ENCODE measurements at places on chromosomes 11 and 22.

DNA sequence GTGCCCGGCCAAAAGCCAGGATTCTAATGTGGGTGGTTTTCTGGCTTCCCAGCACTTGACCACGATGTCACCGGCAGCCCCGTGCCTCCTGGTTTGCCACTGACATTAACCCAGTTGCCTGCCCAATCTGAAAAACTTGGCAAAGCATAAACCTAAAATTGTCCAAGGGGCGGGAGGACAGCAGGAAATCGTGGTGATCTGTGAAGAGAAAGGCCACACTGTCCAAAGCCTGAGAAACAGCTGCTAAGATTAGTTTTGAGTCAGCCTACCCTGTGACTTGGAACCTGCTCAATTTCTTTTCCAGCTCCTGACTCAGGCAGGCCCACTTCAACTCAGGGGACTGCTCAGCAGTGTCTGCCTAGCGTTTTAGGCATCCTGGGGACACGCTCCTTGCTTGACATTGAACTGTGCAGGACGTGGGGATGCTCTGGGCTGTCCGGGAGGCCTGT is 8.2 kb upstream of the F2 start:
- DNase-seq: peak; percentile 83

DNA sequence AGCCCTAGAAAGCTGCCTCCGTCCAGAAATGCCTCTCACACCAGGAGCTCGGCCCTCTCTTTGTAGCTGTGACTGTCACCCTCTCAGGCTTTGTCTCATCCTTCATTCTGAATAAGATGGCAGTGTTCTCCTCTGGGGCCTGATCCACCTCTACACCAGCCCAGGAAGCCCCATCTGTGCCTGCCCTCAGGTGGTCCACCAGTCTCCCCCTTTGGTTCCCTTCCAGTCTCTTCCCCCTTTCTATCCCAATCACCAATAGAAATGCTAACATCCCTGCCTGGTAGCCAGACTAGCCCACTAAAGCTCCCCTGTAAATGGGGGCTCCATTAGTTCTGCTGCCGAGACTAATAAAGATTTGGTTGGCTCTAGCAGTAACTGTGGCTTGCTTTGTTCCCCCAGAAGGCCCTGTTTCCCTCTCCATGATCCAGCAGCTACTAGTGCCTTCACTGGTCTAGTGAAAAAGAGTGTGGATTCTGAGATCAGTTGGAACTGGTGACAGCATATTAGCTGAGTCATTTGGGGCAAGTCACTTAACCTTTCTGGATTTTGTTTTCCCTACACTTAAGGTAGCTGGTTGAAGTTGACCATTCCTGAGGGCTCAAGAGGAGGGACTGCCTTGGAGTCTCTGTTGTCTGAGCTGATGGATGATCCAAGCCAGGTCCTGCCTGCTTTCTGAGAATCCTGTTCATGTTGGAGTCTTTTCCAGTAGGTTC is 16.2 kb downstream of the PLEKHB1 start:
- no peak for DNase-seq

GRCh38 chr11:17986007-17986710 is 26.7 kb downstream of the SERGEF start:
- no peak for DNase-seq

- DNase-seq: no peak
Measured at GRCh38 chr11:83840326-83840725, 554.2 kb upstream of the CCDC90B start.

DNA sequence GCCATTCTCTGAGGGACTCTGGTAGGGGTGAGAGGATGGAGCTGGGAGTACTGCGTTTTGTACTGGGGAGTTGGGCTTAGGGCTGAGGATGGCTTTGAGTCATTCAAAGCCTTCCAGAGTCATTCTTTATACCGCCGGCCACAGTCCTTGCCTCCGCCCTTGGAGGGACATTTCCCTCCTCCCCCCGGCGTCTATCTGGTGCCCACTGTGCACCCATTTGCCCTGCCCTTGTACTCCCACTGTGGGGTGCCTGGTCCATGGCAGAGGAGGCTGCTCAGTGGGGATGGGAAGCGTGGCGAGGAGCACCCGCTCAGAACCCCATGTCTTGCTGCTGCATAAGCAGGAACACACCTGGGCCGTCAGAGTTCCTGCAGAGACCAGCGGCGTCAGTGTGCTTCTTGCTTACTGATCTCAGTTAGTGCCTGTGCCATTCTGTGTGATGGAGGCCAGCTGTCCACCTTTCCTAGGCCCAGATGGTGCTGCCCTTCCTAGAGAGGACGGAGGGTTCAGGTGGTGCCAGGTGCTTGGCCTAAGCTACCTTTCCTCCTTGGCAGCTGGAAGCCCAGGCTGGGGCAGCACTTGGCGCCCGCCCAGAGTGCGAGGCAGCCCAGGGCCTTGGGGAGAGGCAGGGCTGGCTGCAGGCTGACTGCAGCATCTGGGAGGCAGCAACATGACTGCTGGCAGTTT is 23.3 kb upstream of the TMEM191C start:
- no peak for DNase-seq

DNA sequence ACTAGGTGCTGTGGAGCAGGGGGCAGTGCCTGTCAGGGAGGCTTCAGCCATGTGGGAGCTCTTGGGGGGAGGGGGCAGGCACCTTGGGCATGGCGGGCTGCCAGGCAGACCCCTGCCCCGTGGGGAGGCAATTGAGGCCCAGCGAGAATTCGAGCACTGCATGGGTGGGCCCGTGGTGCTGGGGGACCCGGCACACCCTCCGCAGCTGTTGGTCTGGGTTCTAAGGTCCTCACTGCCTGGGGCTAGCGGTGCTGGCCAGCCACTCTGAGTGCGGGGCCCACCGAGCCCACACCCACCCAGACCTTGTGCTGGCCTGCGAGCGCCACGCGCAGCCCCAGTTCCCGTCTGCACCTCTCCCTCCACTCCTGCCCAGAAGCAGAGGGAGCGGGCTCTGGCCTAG is 835.5 kb upstream of the CNTN5 start:
- no peak for DNase-seq

- DNase-seq: no peak
Measured at GRCh38 chr11:94544646-94545263, 1.0 kb downstream of the FUT4 start.

DNA sequence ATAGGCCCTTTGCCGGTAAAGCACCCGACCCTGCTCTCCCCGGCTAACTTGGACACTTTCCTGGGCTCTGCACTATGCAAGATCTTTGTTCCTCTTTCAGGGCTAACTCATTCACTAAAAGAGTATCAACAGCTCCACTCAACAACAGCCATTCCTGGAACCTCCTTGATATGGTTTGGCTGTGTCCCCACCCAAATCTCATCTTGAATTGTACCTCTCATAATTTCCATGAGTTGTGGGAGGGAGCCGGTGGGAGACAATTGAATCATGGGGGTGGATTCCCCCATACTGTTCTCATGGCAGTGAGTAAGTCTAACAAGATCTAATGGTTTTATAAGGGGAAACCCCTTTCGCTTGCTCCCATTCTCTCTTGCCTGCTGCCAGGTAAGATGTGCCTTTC is 330.0 kb downstream of the TENM4 start:
- no peak for DNase-seq

GRCh38 chr11:33634291-33634834 is 66.3 kb downstream of the C11orf91 start:
- DNase-seq: no peak

DNA sequence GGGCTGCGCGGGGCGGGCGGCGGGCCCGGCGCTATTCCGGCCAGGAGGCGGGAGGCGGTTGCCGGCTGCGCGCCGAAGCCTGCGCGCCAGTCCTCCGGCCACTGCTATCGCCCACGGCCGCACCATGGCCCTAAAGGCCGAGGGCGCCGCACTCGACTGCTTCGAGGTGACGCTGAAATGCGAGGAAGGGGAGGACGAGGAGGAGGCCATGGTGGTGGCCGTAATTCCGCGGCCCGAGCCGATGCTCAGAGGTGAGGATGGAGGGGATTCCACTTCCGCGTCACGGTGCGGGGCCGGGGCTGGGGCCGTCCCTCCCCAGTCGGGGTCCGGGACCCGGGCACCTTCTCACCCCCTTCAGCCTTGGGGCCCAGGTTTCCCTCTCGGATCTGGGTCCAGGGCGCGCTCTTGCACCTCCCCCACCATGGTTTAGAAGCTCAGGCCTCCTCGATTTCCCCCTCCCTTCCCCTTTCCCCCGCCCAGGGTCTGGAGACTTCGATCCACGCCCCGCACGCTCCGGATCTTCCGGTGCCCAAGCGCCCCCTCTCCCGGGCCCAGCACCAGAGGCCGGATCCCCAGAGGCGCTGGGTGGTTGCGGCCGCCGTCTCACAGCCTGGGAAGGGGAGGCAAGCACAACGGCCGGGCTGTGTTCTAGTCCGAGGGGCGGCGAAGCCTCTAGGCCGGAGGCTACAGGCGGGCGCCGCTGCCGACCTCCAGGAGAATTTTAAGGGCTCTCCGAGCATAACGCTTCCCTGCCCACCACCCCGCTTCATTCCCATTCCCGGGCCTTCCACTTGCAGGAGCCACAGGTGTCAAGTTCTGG is 517 bp downstream of the SPINDOC start:
- DNase-seq: no peak

DNA sequence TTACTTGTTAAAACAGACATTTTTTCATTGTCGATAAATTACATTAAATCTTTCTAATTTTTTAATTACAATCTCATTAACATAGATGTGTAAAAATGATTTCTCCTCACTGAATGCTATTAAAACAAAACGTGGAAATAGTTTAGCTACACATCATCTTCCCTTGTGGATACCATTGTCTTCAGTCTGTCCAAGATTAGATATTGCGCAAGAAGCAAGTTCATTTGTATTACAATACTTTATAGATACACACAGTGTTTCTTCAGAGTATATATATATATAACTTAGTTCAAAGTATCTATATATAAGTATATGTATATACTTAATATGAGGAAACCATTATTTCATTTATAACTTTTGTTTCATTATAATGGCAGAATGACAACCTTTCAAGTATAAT is 883.3 kb upstream of the CNTN5 start:
- no peak for DNase-seq

DNA sequence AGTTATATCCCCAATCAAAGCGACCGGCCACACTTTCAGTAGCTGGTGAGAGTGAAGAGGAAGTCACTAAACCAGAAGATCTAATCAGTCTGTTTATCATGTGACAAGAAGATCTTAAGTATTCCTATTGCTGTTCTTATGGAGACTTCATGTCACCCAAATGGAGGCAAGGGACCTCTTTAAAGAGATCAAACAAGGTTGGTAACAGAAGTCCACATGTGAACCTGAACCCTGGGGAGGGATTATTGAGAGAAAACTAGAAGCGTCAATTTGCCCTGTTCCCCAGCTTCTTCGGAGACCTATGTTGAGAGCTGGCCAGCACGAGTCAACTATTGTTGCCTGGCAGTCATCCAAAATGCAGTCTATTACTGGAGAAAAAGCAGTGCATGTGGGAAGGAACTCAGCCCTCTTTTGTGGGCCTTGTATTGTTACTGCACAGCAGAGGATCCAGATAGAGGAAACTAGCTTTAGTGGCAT is 76.9 kb upstream of the CTSC start:
- DNase-seq: no peak

DNA sequence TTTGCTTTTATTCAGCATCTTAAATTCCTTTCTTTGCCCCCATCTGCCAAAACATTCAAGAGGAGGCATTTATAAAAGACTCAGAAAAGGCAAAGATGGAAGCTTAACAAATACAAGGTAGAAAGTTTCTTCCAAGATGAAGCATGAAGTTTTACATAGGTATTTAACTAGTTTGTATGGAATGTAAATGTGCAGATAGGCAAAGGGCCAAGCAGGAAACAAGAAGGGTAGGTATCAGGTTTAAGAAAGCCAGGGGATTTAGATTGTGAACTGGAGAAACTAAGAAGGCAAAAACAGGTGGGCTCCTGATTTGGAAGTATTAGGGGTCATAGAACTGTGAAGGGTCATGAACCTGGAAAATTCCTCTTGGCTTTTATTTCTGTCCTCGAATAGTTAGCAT is 62.6 kb downstream of the PPP2R1B start:
- DNase-seq: no peak

DNA sequence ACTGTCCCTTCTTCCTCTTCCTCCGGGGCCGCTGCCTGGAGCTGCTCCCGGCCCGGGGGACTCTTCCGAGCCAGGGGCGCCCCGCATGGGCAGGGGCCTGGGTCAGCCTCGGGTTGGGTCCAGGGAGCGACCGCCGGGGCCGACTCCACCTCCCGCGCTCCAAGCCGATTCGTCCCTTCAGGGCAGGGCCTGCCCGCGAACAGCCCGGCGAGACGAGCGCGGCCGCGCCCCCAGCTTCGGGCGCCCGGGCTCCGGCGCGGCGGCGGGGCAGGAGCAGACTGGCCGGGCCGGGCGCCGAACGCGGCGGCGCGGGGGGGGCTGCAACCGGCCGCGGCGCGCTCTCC is at the start of gene LARGE1:
LARGE1 (minus strand) TSS at position 280 of the 344 bp plus-strand sequence.
- DNase-seq: no peak

GRCh38 chr11:133795088-133795487 is 50.2 kb downstream of the SPATA19 start:
- DNase-seq: no peak

GRCh38 chr22:27232077-27232476 is 569.5 kb downstream of the MN1 start:
- no peak for DNase-seq

DNA sequence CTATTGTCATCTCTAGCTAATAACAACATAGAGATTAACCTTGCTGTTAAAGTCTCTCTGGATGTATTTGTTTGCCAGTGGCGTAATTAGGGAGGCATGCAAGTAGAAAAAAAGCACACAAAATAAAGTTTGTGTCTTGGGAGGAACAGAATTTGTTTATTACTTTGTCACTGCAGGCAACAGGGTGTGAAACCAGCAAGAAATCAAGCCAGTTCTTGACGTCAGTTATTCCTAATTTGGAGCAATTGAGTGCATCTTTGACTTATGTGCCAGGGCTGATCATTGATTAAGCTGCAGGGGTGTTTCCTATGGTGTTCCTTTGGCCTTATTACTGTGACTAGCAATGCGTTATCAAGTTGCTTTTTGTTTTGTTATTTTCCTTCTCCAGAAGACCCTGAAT is 751.0 kb downstream of the KCNA4 start:
- DNase-seq: no peak

DNA sequence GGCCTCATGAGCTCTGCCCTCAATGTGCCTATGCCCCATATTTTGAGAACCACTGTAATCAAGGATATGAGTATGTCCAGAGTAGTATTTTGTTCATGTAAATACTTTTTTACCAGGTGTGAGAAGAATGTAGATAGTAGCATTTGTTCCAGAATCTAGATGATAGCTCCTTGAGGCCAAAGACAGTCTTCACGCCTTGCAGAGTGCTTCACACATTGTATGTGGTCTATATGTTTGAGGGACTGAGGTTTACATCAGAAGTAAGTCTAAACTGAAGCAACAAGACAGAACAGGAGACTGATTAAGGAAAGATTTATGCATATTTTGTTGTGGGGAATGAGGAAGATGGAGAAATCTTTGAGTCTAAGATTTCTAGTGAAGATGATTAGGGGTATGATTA is 12.5 kb downstream of the CEP57 start:
- DNase-seq: no peak

- DNase-seq: no peak
Measured at GRCh38 chr11:16321148-16321547, 35.2 kb downstream of the SOX6 start.

DNA sequence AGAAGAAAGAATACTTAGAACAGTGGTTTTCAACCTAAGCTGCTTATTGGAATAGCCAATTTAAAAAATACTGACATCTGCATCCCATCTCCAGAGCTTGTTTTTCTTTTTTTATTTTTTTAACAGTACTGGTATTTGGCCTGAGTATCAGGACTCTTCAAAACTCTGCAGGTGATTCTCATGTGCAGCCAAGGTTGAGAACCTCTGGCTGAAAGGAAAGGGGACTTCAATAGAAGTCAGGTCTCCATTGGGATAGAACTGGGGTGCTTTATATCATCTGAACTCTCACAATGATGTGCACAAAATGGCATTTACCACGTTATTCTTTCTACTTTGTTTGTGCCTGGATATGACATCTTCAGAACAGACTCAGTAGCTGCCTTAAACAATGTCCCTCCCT is 55.3 kb downstream of the BBOX1 start:
- DNase-seq: no peak

All from epithelial cell of proximal tubule (primary cell).